ENCODE measurements at places on chromosomes 6 and 20.
A peak's percentile ranks its signal among the peaks of the same experiment; 100 is the strongest.

DNA sequence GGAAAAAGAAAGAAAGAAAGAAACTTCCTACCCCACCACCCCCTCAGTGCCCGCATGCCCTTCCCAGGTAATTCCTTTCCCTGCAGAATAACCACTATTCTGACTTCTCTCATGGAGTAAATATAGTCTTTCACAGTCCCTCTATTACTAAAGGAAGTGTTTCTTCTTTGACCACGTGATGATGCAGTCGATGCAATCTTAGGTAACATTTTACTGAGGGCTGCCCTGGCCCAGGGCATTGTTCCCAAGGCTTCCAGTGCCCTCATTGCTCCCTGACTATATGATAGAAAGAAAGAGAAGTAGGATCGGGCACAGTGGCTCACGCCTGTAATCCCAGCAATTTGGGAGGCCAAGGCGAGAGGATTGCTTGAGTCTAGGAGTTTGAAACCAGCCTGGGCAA, 29.1 kb downstream of the ARHGAP40 start:
- no peak for DNase-seq

DNA sequence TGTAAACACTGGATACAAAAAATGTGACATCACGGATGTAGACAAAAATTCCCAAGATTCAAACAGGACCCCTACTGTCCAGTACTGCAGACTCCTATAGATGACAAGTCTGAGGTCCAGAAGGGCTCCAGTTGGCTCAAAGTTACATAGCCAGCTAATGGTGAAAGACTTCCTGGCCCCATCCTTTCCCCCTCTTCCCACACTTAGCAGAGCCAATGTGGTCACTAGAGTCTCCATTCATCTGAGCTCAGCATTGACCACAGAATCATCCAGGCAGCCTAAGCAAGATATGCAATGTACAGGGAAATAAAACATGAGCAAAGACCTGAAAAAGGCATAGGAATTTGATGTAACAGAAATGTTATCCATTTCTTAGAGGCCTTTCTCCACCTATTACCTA, 180.5 kb downstream of the ADAT2 start:
- no peak for DNase-seq

- no peak for DNase-seq
These were observed 102.9 kb upstream of the BMP2 start for GRCh38 chr20:6664574-6664973.

GRCh38 chr6:153215242-153215641, 84.2 kb upstream of the RGS17 start:
- no peak for DNase-seq

DNA sequence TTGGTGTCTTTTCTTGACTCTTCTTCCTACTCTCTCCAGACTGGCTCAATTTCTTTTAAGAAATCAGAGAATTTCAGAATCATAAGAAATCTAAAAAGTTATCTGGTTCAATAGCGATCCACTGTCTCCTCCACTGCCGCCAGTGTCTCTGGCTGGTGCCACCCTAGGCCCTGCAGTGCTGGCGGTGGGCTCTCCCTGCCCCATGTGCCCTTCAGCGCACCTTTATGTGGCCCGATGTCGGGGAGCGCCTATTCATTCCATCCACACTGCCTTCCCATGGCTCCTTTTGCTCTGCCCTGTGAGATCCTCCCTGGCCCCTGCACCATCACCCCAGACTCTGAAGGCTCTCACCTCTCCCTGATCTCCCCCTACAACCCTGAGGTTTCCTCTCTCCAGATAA, 62.8 kb downstream of the TBXT start:
- DNase-seq = no peak

DNA sequence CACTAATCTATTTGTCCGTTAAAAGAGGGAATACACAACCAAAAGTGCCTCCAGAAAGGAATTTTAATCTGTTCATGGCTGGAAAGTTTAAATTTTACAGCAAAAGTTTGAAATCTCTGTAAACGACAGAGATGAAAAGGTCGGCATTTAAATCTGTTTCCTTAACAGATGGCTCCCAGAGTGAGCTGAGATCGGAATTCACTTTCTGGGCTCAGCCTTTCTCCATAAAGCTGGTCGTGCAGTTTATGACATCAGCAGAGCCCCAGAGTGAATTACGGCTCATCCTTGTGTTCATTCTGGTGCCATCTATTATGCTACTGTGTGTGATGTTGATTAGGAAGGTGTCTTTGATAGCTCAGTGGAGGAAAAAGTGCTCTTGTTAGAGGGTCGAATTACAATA, 117.6 kb upstream of the ZFP64 start:
- no peak for DNase-seq

DNA sequence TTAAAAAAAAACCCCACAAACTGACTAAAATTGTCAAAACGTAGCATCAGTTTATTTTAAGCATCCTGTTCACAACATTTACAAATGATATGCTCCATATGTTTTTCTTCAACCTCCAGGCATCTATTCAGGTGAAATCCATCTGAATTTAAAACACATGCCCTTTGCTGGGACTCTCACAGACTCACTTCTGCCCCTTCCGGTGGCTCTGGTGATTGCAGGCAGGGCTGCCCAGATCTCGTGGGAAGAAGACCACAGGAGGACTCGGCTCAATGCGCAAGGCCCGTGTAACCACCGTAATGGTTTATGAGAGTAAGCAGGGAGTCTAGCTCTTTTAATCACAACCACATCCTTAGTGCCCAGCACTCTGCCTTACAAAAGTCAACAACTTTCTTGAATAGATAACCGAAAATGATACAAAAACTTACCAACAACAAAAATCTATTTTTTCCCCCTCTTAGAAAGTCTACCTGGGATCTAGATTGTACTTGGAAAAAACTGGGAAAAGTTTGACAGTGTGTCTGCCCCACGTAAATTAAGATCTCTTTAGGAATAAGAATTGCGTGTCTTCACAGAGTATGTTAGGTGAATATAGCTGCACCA, 139.1 kb downstream of the KIF16B start:
- peak; percentile 31 for DNase-seq

DNA sequence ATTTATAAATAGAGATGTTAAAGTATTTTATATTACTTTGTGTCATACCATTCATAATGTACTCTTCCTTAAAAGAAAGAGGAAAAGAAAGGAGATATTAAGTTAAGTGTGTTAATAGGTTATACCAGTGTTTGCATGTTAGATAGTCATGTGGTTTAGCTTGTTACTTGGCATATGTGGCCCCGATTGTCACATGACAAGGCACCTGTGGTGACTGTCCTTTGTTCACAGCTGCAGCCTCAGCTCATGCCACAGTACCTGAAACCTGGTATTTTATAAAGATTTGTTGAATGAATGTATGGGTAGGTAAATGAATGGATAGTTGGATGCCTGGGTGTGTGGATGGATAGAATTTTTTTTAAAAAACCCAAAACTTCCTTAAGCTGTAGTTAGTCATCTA, 306.1 kb upstream of the FLRT3 start:
- DNase-seq = no peak

DNA sequence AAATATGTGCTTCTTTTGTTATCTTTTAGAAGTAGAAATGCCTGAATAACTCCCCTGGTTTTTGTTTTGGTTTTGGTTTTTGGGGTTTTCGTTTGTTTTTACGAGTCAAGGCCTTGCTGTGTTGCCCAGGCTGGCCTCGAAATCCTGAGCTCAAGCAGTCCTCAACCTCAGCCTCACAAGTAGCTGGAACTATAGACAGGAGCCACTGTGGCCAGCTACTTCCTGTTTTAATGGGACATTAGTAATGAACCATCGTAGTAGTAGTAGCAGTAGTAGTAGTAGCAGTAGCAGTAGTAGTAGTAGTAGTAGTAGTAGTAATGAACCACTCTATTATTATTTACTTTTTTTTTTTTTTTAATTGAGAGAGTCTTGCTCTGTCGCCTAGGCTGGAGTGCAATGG, 66.0 kb downstream of the UBR2 start:
- DNase-seq = no peak

DNA sequence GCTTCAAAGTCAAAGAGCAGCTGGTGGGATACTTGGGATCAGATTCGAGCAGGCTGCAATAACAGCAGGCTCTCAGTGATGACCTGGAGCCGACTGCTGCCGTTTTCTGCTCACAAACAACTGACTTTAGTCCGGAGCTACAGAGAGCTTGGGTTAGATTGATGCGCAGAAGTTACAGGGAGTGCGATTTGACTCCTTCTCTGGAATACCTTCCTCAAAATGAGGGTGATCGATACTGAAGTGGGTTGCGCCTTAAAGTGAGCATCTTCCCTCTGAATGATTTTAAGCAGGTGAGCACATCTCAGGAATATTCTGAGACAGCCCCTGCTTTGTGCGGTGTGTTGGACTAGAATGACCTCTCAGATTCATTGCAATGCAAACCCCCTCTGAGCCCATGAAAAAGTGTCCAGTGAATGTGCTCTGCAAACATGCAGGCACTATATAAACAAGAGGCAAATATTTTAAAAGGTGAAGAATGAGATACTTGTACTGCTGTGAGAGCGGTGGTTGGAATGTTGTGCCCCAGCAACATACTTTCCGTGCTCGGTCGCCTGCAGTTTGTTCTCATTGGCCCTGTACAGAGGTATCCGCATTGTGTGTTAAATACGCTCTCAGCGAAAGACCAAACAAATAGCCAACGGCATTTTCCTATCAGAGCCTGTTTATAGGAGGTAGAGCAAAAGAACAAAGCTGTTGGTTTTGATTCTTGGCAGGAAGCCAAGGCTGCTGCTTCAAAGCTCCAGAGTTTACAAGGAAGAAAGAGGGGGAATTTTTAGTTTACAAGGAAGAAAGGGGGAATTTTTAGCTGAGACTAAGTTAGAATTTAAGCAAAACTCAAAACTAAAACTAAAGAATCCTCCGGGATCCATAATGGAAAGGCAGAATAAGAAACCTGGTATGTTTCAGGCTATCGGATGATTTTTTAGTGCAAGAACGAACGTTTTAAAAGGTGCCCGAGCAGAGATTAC, 67.7 kb downstream of the PHACTR2 start:
- peak; percentile 49 for DNase-seq

DNA sequence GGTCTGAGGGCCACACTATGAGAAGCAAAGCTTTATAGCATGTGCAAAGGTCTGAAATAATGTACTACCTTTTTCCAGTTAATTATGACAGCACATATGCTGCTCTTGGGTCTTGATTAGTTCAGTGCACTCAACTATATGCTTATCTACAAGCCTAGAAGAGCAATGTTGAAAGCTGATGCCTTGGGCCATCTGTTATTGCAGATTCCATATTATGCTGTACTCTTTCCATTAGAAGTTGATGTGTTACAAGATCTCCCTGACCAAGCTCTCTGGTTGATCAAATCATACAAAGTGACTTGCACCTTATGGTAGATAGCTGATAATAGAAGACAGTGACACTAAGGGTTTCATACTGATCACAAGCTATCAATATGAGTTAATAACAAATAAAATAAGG, 327.3 kb downstream of the FRK start:
- no peak for DNase-seq

DNA sequence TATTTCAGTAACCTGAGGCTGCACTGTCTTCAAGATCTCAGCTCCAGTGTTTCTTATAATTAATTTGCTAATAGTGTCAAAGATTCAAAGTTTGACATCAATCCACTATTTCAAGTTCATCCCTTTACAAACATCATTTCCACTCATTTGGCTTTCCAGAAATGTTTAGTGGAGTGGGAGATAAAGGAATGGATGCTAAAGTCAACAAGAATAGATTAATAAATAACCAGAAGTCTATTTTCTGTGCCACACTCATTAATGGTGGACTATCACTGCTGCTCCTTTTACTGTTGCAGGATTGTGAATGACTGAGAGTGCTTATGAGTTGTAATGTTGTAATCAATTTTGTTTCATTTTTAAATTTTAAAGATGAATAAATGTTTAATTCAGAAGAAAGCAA, 28.4 kb upstream of the EPM2A start:
- DNase-seq = no peak

- DNase-seq = no peak
These were observed 13.6 kb downstream of the TRAPPC3L start for GRCh38 chr6:116531675-116532570.

- DNase-seq = no peak
These were observed 3.0 kb downstream of the PPP1R3D start for GRCh38 chr20:59937150-59937549.

DNA sequence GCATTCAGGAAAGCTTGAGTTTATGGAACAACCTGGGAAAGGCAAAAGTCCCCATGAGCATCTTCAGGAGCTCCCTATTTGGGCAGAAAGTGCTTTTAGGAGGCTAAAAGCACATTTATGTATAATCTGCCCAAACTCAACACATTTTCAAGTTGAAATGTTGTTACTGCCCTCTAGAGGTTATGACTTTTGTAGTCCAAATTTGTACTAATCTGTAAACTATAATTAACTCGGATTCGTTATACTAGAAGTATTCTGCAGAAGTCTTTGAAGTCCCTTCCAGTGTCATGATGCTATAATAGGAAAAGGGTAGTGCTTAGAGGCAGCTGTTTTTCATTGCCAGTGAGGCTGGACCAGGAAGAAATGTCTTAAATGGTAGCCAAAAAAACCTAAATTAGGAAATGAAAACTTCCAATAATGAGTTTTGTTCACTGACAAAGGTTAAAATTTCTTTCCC, 44.8 kb upstream of the EMILIN3 start:
- DNase-seq = no peak

DNA sequence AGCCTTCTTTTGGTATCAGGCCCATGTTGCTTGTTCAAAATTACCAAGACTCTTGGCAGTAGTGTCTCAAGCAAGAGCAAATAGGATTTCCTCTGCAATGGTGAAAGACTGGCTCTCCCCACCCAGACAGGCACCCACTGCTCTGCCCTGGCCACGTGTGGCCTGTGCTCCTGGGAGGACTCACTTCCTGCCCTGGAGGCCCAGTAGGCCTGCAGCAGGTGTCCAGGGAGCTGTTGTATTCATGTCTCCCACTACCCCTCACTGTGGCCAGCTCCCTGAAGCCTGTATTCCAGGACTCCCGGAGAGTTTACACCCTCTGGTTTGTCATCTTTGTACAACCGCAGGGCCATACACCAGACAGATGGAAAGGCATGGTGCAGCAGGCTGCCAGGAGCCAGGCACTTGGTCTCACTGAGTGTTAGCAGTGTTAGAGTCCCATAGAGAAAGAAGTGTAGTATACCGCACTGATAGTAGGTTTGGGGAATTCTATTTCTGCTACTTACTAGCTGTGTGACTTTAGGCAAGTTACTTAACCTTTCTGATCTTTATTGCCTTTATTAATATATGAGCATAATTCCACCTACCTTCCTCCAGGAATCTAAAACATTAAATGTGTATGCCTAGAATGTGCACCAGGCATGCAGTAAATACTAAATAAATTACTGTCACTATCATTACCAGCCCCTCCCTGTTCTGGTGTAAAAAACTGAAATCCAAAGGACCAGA, 159.7 kb downstream of the TMEM242 start:
- no peak for DNase-seq

- DNase-seq = no peak
These were observed 43.3 kb upstream of the CHRNA4 start for GRCh38 chr20:63404129-63405085.

DNA sequence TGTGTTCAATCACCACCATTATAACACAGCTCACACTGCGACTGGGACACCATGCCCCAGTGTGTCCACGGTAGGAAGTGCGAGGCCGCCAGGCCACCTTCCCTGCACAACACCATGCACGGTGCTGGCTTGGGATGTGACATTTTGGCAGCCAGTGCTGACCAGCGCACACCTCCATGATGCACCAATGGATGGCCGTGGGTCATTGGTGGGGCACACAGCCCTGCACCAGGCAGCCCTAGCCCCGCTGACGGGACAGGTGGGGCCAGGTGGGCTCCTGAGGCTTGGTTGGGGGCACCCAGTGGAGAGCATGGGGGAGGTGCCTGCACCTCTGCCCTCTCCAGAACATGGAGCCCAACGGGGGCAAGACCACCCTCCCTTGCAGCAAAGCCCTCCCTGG, 18.2 kb upstream of the FRMD1 start:
- DNase-seq = no peak

GRCh38 chr20:16703570-16703969, 26.3 kb upstream of the SNRPB2 start:
- no peak for DNase-seq
